T-cell (primary cell): ENCODE measurements at places on chromosomes 2 and 18. TPM values are rescaled to one million over a fixed set of nuclear protein-coding genes. Genes with fewer than 3 reads are reported as not detected.

GRCh38 chr2:214542295-214542694 lies 131.4 kb downstream of the VWC2L start:
- no peak overlapping the region for H3K4me3 ChIP-seq
- no peaks in the 10 kb centered on the region for H3K4me1 ChIP-seq
- no peak for DNase-seq
- H3K27ac ChIP-seq, result no peak overlapping the region
- no peaks in the 10 kb centered on the region for H3K27me3 ChIP-seq

- no peak overlapping the region for H3K27ac ChIP-seq
- peaks cover 18% of the 10 kb centered on the region for H3K4me1 ChIP-seq
- no peaks in the 10 kb centered on the region for H3K36me3 ChIP-seq
- no peaks in the 10 kb centered on the region for H3K27me3 ChIP-seq
- DNase-seq, result no peak
Measured at GRCh38 chr2:224400174-224400810, 1.6 kb downstream of the FAM124B start.

GRCh38 chr2:218332920-218333645 lies 23.6 kb upstream of the CATIP start:
- H3K4me1 ChIP-seq, result no peaks in the 10 kb centered on the region
- H3K27ac ChIP-seq, result no peak overlapping the region
- peaks cover 5% of the 10 kb centered on the region for H3K27me3 ChIP-seq

- no peak for DNase-seq
- H3K27me3 ChIP-seq, result no peaks in the 10 kb centered on the region
- H3K36me3 ChIP-seq, result no peaks in the 10 kb centered on the region
- H3K27ac ChIP-seq, result no peak overlapping the region
- no peak overlapping the region for H3K4me3 ChIP-seq
Measured at GRCh38 chr2:111660811-111661210, 223.2 kb downstream of the ANAPC1 start.

DNA sequence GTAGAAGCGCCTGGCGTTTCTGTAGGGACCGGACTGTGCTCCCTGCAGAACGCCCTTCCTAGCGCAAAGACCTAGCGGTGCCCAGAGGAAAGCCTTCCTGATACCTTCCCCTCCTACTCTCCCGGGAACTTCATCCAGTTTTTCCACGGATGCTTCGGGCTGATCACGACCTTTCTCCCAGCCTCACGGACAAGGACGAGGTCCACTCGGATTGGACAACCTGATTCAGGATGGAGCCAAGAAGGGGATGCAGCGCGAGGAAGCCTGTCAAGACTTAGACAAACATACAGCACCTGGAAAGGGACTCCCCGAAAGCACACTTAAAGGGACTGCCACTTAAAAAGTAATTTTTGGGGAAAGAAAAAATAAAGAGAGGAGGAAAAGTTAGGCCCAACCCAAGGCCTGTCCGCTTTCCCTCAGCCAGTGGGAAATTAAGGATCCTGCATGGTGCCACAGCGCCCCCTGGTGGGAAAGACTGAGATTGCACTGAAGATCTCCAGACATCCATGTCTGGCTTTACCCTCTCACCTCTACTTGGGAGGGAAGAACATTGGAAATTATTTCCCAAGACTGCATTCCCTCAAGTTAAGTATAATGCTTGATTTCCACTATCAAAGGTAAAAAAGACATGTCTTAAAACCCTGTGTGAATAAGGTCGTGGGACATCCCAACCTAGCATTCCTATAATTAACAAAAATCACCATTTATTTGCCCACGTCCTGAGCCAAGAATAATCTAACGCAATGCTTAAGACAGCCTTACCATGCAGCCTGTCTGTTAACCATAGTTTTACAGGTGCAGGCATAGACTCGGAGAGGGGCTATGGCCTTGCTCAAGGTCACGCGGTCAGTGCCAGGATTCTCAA lies 13.4 kb upstream of the COPS8 start:
- H3K36me3 ChIP-seq, result no peaks in the 10 kb centered on the region
- H3K4me1 ChIP-seq, result no peaks in the 10 kb centered on the region
- H3K27ac ChIP-seq, result no peak overlapping the region
- H3K4me3 ChIP-seq, result no peak overlapping the region

DNA sequence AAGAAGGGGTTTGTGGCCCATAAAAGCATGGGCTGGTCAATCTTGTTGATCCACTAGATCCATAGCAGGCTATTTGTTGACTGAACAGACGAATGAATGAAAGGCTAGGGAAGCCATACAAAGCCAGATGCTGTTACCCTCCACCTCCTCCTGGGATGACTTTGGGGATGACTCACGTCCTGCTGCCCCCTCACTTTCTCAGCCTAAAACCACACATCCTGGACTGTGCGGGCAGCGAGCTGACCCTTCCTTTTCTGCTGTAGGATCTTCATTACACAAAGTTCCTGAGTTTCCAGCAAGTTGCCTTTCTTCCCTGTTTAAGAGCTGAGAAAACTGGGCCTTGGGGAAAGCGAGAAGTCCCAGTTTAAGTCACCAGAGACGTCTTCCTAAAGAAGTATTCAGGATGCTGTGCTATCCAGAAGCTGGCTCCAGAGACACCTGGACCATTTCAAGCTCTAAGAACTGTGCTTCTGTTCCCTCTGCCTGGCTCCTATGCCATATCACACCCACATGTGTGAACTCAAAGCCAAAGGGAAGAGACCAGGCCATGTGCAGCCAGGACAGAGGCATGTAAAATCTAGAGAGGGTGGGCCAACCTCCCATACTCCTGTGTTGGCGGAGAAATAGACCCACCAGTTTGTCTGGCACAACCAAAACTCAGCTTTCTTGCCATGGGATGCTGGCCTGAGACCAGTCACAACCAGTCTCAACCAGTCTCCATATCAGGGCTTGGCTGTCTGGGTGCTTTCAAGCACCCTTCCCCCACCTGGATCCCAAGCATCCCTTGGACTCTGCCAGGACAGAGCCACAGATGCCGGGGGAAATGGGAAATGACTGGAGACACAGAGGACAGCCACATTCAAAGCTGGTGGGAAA lies 4.7 kb upstream of the SLC20A1 start:
- no peak for DNase-seq
- no peaks in the 10 kb centered on the region for H3K36me3 ChIP-seq
- no peaks in the 10 kb centered on the region for H3K27me3 ChIP-seq
- peaks cover 20% of the 10 kb centered on the region for H3K4me1 ChIP-seq

DNA sequence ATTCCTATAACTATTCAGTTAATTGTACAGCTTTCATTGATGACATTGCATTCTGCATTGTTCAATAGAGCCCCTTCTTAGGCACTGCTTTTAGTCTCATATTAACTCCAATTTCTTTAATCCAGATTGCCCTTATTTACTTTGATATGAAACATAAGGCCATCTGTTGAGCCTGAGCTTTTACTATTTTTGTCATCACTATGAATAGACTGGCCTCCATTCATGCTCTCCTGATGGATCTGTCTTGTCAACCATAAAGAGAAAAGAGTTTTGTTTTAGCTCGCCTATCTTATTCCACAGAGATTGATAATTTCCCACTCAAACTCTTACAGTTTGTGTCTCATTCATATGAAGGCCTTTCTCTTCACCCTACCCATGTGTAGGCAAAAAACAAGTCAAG lies 159.2 kb upstream of the DTNA start:
- DNase-seq, result no peak
- H3K36me3 ChIP-seq, result no peaks in the 10 kb centered on the region
- H3K4me3 ChIP-seq, result no peak overlapping the region

- H3K27me3 ChIP-seq, result no peaks in the 10 kb centered on the region
- H3K36me3 ChIP-seq, result peaks cover 9% of the 10 kb centered on the region
- DNase-seq, result no peak
- H3K27ac ChIP-seq, result no peak overlapping the region
- no peak overlapping the region for H3K4me3 ChIP-seq
Measured at GRCh38 chr18:49319590-49319989, 140.9 kb downstream of the DYM start.

The COX7A2L gene
- 64.1 TPM for total RNA-seq

The CXCR1 gene
- 0.23 TPM for total RNA-seq

The C2orf74 gene
- 5.8 TPM for total RNA-seq

The MTLN gene
- total RNA-seq, result 23.4 TPM

The ZNF532 gene
- 14.2 TPM for total RNA-seq
